ENCODE measurements at places on chromosomes 2 and 18.

- no peak for DNase-seq
These were observed 3.8 kb downstream of the NEU2 start for GRCh38 chr2:233036162-233036838.

DNA sequence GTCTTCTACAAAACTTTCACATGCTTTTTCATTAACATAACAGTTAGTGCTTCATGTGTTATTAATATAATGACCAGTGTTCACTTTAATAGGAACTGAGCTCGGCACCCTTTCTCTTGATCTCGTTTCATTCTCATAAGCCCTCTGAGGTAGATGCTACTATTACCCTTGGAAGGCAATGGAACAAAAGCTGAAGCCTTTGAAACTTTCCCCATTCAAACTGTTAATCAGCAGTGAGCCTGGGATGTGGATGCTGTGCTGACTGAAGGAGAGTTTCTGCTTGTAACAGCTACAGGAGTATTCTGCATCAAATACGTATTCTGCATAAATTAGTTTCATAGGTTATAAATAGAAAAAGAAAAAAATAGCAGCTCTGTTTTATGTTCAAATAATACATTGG, 904.0 kb upstream of the CDH2 start:
- no peak for DNase-seq

GRCh38 chr2:41720331-41721251, 327.2 kb upstream of the PKDCC start:
- no peak for DNase-seq

GRCh38 chr2:46230115-46230571, 67.1 kb upstream of the EPAS1 start:
- DNase-seq: no peak

GRCh38 chr2:182015334-182016109, 29.9 kb downstream of the PPP1R1C start:
- DNase-seq: no peak

GRCh38 chr2:74246496-74247195, 48.2 kb downstream of the MTHFD2 start:
- no peak for DNase-seq

DNA sequence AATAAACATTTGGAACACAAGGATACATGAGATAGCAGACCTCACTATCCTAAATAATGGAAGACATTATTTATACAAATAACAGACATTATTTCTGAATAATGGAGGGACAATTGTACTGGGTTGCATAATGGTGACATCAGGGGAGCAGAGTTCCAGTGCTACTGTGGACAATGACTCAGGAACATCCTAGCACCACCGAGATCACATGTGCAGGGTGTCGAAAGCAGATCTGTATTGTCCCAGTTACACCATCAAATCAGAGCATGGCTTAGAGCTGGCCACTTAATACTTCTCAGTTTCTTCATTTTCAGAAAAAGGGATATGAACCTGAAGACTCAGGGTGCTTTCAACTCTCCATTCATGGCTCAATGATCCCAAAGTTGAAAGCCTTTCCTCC, 249.1 kb upstream of the RBMS1 start:
- no peak for DNase-seq

GRCh38 chr2:172922306-172922705, 153.3 kb upstream of the MAP3K20 start:
- no peak for DNase-seq

- DNase-seq: no peak
These were observed 7.9 kb downstream of the AFTPH start for GRCh38 chr2:64532030-64532429.

DNA sequence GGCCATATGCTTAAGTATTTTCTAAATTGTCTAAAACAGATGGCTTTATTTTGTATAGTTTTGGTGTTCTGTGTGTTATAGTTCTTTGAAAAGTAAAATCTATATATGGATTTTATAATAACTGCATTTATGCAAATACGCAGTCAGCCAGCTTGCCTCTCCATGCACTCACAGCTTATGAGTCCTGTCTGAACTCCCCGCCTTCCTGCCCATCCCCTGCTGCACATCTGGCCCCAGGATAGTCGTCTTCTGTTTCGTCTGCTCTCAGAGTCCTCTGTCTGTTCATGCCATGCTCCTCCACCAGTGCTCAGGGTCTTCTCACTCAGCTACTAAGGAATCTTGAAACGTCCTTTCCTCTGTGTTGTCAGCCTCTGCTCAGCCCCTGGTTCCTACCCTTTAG, 28.2 kb upstream of the ANKRD62 start:
- no peak for DNase-seq

DNA sequence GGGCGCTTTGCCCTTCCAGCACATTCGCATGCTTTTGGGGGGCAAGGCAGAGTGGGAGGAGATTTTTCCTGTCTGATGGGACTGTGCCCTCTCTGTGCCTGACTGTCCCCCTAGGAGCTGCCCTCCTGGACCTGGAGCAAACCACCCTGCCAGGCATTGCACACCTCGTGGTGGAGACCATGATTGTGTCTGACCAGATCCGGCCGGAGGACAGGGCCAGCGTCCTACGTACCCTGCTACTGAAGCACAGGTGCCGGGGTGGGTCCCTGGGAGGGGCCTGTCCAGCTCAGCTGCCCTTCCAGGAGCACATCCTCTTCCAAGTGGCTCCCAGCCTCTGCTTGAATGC, 5.3 kb downstream of the SLC4A3 start:
- no peak for DNase-seq

- DNase-seq: no peak
These were observed 359.5 kb downstream of the CPS1 start for GRCh38 chr2:210915912-210916311.

- DNase-seq: no peak
These were observed 103.4 kb downstream of the TNS1 start for GRCh38 chr2:217899231-217900009.

DNA sequence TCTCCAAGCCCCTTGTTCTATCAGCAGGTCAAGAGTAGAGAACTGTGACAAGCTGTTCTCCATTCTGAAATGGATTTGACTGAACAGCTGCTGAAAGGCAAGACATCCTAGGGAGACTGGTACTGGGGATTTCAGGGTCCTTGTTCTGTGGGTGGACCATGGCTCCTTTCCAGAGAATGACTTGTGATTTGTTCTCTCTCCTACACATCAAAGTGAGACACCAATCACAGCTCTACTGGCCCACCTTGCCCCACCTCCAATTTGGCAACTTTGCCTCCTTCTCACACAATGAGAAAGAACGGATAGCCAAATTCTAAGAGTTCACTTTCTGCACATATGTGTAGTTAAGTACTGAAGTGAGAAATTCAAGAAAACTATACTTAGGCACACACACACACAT, 67.4 kb downstream of the BCL11A start:
- DNase-seq: no peak

DNA sequence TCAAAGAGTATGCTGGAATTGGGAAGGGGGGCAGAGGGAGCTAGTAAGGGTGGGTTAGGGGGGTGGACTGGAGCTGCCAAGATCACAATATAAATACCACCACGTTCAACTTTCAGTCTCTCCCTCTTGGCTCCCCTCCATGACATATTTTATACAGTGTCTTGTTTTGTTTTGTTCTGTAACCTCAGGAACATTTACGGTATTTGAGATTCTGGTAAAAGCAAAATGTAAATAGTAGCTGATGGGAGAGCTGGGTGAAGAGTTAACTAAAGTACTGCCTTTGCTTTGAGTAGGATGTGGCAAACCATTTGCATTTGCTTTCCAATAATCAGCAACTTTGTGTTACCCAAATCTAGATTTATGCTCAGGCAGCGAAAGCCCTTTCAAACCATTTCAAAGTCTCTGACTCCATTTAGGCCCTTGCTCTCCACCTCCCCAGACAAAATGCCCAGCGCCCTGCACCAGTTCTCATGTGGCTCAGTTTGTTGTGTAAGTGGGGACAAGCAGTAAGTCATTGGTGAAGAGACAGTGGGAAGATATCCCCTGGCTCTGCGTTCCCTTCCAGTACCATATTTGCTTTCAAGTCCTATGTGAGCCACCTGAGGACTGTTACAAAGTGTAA, 17.4 kb downstream of the IRS1 start:
- no peak for DNase-seq

DNA sequence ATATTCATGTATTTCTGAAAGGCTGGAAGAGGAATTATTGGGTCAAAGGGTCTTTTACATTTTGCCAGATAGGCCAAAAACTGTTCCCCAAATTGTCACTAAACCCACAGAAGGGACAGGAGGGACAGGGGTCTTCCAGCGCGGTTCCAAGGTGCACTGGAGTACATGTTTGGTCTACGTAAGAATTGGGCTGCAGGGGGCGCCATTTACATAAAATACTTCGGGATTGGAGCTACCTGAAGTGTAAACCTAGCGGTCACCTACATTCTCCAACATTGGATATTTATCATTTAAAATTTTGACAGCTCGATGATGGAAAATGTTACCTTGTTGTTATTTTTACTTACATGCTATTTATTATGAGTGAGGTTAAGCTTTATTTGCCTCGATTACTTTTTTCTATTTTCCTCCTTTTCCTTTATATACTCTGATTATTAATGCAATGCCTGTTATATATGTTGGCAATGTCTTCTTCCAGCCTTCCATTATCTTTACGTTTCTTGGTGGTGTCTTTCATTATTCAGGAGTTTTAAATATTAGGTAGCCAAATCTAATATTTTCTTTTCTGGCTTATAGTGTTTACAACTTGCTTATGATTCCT, 43.0 kb upstream of the RAB6C start:
- no peak for DNase-seq

- DNase-seq: no peak
These were observed 476.6 kb downstream of the CNTNAP5 start for GRCh38 chr2:124501575-124502152.

DNA sequence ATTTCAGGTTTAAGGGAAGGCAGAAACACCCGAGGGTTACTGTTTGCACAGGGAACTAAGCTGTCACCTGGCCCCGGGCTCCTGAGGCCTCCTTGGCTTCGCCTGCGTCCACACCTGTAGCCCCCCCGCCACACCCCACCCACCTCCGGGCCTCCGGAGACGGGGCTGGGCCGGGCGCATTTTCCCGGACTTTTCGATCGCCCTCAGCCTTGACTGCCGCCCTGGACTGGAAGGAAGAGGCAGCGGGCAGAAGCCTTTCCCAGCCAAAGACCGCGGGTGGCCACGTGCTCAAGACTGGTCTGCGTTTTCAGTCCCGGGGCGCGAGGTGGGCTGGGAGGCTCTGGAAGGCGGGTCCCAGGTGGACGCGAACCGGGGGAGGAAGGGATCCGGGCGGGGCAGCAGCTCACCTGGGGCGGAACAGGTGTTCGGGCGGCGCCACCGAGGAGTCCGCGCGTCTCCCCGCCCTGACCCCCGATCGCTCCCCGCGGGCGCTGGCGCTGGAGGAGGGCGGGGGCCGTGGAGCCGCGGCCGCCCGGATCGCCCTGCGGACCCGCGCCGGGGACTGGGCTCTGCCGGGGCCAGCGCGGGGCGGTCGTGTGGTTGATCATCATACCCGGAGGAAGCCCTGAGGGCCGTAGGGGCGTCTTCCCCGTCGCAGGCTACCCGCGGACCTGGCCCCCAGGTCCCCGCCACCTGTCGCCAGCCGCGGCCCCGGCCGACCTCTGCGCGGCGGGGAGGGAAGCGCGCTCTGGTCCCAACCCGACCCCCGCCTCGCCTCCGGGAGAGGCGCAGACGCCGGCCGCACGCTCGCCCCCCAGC, 3.2 kb downstream of the ID2 start:
- peak; percentile 36 for DNase-seq

- no peak for DNase-seq
These were observed 94.6 kb upstream of the ANKRD30BL start for GRCh38 chr2:132256251-132256902.

GRCh38 chr2:152359573-152360363, 24.8 kb downstream of the FMNL2 start:
- no peak for DNase-seq

DNA sequence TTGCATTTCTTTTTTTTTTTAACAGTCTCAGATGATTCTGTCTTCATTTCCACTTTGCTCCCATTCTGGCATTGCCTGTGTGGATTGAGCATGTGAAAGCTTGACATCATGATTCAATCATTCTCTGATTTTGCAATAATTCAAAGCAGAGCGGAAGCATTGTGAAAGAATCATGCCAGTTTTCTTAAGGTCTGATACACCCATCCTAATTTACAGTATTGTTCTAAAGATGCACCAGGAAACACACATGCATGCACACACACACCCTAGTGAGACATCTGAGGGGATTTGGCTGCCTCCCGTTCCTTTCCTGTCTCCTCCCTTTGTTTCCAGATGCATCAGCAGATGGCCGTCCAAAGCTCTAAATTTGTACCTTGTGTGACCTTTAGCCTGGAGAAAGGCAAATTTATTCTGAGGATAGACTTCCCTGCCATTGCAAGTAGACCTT, 97.3 kb downstream of the FMNL2 start:
- DNase-seq: no peak

DNA sequence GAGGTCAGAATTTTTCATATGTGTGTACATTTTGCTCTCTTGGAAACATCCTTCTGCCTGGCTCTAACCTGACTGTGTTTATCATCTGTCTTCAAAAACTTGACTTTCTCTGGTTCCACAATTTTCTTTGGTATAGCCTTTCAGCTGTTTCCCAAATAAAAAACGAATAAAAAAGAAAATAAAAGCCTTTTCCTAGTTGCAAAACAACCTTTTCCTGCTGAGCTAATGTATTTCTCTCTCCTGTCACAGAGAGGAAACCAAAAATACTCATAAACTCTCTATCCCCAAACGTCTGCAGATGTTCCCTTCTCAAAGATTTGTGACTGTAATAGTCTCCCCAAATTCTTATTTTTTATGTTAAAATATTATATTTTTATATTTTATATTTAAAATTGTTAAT, 505.3 kb upstream of the SLC39A10 start:
- no peak for DNase-seq

DNA sequence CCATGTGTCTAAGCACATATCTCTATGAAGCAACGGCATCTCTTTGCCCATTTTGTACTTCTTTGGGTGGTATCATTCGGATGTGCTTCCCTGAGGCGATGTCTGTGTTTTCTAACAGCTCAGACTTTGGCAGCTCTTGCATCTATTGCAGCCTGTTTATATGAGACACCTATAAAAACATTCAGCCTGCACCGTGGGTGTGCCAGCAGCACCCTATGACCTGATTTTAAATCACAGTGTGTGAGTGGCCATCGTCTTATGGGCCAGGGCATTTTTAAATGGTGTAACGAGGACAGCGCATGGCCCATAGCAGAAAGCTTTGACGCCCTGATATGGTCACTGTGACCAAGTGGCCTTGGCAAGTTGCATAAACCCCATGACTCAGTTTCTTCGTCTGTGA, 12.9 kb downstream of the NPAS2 start:
- no peak for DNase-seq

- no peak for DNase-seq
These were observed 42.5 kb downstream of the LRRC30 start for GRCh38 chr18:7273301-7273921.

DNA sequence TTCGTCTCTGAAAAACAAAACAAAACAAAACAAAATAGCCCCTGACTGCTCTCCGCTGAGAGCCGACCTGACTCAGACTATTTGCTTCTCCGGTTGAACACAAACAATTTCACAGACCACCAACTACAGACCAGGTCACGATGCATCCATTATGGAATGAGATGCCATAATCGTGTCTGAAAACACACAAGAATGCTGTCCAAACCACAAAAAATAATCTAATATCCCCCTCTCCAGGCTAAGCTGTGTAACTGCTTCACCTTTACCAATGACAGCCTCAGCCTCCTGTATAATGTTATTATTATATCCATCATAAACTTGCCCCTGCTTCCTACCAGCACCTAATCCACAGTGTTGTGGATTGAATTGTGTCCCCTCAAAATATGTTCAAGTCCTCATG, 114.7 kb downstream of the DNAH6 start:
- DNase-seq: no peak
